GM18507 (cell line): ENCODE measurements at places on chromosomes 5 and 9.

DNA sequence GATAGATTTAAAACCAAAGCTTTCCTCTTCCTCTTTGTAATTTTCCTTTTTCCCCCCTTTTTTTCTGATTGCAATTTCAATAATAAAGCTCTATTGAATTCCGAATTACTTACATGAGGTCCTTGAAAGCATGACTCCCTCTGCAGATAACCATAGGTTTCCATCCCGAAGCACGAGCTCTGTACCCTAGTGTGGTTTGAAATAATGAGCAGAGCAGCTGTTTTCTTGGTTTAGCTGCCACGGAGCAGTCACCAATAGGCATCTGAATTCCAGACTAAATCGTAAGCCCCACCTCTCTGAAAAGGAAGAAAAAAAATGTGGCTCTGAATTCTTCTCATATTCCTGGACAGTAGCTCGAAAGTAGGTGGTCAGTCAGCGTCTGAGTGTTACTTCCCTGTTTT lies 18.5 kb upstream of the GNE start:
- no peak for DNase-seq

DNA sequence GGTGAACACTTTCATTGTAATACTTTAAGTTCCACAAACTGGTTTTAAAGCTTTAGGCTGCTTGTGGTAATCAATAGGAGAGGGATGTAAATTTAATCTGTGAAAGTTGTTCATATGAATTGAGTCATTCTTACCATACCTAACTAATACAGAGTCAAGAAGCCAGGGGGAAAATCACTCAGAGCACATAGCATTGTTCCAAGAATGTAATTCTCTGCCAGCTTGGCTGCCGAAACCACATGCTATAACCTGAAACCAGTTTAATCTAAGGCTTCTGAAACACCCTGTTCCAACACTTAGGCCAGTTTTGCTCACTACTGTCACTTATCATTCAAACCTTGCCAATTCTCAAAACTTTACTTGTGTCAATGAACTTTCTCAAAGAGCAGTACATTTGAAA lies 528.8 kb upstream of the GRAMD2B start:
- no peak for DNase-seq

GRCh38 chr5:89313804-89314588 lies 431.0 kb upstream of the MEF2C start:
- DNase-seq = peak; percentile 14

GRCh38 chr5:156019571-156020180 lies 307.3 kb upstream of the SGCD start:
- no peak for DNase-seq

DNA sequence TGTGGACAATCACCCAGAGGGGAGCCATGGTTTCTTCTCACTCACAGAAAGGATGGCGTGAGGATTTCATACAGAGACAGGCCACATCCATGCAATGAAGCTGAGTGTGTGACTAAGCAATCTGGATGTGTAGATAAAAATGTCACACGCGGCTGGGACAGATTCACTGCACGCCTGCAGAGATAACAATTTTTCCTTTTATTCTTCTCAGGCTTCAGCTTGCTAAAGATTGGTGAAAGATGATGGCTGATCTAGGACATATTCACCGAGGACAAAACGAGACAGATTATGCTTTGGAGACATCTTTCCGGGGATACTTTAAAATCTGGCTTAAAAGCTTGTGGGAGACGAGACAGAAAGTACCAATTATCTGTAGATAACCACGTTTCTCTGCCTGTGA lies 313.9 kb upstream of the TRPC7 start:
- no peak for DNase-seq

- no peak for DNase-seq
These were observed 183.9 kb upstream of the ZNF618 start for GRCh38 chr9:113692256-113692655.

DNA sequence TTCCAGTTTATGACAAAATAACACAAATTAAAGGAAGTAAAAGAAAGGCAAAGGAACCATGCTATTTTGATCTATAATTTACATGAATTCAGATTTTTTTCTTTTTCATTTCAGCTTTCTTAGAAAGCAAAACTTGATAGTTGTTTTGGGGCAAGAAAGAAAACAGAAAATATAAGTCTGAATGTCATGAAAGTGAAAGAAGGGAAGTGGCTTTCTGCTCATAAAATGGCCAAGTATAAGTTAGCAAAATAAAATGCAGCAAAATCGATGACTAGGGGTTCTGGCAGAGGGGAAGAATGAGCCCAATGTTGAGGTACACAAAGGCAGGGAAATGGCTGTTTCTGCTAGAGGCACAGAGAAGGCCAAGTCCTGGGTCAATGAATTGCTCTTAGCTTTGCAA lies 3.0 kb upstream of the IFNW1 start:
- DNase-seq = no peak

DNA sequence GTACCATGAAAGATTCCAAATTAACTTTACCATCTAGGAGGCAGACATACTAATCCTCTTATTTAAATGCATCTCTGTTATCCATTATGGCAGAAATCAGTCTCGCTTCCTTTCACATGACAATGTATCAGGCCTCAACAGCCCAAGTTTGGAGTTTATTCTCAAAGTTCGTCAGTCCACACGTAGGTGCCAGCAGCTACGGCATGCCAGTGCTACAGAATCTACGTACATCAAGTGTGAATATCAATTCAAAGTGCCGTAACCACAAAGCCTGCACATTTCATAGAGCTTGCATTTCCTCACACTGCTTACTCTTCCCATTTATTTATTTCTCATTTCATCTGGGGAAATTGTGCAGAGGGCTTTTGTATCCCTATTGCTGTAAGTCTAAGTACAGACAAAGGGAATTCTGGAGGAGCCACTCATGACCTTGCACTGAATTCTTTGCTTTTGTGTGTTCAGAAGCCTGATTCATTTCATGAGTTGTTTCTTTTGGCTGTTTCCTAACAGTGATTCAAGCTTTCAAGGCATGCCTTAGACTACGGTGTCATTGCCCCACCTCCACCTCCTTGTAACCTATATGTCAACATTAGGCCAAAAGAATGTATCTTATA lies 10.0 kb downstream of the ENC1 start:
- DNase-seq = no peak

DNA sequence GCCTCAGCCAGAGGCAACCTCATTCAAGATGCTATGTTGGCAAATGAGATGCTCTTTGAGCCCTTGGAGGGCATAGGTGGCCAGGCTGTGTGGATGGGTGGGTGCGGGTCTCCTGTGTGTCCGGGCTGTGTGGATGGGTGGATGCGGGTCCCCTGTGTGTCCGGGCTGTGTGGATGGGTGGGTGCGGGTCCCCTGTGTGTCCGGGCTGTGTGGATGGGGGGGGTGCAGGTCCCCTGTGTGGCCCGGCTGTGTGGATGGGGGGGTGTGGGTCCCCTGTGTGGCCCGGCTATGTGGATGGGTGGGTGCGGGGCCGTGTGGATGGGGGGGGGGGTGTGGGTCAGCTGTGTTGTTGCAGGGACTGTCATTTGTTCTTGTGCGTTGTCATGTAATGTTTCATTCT lies 136.6 kb upstream of the COL5A1 start:
- no peak for DNase-seq

DNA sequence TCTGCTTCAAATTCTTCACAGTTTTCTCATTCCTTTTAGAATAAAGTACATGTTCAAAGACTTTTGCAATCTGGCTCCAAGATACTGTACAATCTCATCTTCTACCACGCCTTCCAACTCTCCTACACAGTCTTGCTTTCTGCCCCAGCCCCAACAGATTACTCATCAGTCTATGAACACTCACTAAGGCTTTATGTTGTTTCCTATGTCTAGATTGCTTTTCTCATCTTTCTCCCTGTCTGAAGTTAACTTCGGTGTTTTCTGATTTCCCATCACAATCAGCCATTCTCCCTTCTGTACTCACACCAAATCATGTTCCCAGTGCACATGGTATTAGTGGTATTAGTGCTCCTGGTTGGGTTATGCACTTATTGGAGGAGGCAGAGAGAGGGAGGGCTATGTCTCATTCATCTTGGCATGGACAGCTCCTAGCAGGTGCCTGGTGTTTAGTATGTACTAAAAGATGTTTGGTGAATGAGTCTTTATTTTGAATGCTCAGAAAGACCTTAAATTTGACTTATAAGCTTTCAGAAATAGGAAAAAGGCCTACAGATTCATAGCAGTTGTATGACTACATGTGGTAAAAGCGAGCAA lies 44.0 kb upstream of the ZNF608 start:
- no peak for DNase-seq

DNA sequence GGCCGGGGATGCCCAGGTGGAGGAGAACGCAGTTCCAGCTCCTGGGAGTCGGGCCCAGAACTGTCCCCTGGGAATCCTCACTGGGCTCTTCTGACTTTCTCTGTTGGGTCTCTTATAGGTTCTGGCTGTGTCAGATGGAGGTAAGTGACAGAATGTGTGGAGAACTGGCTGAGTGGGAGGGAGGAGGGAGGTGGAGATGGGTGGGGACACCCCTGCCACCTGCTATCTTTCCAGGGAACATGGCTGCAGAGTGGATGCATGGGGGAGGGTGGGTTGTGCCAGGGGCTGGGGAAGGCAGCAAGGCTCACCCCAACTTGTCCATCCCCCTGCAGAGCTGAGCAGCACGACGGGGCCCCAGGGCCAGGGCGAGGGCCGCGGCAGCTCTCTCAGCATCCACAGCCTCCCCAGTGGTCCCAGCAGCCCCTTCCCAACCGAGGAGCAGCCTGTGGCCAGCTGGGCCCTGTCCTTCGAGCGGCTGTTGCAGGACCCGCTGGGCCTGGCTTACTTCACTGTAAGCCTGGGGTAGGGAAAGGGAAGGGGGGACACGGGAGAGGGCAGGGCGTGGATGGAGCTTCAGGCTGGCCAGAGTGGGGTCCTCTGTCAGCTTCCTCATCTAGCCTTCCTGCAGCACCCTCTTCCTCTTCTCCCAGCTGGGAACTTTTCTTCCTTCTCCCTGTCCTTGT lies 8.3 kb downstream of the RGS14 start:
- no peak for DNase-seq

DNA sequence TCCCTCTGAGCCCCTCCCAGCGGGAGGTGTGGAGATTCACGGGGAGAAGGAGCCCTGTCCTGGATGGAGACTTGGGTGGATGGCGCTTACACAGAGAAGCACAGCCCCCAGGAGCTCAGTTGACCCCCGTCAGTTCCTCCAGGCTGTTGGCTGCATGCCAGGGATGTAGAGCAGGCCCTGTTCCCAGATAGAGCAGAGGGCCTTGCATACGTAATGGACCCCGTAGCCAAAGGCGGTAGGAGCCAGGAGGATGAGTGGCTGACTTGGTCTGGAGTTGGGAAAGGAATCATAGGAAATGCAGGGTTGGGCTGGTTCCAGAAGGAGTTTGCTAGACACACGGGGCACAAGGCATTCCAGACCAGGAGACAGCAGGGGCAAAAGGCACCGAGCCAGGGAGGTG lies 2.5 kb downstream of the PMPCA start:
- DNase-seq = no peak

- no peak for DNase-seq
These were observed 121.6 kb upstream of the ADAMTS16 start for GRCh38 chr5:5018578-5018970.

DNA sequence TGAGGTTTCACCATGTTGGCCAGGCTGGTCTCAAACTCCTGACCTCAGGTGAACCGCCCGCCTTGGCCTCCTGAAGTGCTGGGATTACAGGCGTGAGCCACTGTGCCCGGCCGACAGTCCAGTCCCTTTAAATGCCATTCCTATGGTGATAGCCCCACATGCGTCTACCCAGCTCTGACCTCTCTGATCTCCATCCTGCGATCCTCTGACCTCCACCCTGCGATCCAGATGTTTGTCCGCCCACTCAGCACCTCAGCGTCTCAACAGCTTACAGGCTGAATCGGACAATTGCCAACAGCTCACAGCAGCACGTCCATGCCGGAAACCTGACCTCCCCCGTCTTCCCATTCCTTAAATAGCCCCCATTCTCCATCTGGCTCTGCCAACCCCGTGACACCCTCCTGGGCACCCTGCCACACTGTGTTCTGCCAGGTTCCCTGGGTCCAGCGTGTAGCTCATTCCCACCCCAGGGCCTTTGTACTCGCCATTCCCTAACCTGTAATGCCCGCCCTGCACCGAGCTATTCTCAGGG lies 44.0 kb upstream of the RNU6ATAC start:
- DNase-seq = no peak

DNA sequence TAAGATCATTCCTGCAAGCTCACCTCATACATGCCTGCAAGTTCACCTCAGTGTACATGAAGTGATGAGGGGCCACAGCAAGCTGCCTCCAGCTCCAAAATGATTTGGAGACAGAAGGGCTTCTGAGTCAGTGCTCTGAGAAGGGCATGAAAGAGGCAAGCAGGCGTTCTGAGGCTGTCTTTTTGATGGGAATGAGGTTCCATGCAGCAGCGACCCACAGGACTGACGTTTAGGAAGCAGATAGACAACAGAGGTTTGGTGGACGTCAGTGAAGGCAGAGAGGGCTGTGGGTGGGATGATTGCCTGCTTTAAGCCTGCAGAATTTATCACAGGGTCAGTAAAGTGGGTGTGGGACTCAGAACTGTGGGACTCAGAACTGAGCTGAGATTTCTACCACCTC lies 8.9 kb upstream of the SMIM32 start:
- DNase-seq = no peak

DNA sequence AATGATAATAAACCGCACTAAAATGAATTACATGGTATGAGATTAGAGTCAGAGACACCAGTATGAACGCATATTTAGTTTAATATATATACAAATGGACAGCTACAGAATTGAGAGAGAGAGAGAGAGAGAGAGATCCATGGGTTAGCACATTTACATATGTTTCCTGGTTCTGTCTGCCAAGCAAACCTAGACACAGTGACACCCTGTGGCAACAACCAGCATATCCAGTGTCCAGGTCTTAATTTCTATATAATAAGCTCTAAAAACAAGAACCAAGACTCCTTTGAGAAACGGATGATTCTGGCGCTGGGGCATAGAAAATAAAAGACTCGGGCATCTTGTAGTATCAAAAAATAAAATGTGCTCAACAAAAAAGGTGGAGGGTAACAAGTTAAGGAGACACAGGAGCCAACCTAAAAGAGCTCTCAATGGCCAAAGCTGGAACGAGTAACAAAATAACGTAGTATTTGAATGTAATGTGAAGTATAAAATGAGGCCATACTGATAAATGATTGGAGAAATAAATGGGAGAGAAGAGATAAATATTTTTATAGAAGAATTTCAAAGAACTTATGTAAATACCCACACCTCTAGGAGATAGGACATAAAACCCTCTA lies 84.5 kb downstream of the RFX3 start:
- DNase-seq = peak; percentile 14

DNA sequence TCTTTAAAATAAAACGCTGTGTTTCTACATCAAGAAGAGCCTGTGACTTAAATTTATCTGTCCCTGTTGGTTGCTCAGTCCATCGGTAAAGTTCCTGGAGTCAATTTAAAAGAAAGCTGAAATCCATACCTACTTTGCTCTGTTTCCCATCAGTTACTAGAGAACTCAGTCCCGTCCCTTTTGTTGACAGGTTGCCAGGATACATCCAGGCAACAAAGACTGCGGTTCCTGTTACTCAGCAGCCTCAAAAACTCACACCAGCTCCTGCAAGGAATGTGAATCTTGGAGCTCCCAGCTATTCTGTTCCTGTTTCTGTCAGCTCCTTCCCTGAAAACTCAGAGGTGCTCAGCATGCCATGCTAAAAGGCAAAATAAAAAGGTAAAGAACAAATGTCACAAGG lies at the start of gene ZNF474:
ZNF474 (plus strand) TSS at position 241 of the 400 bp plus-strand sequence. CDS start 22,445 bp downstream, outside the sequence.
- DNase-seq = no peak

GRCh38 chr9:93891050-93891449 lies 64.1 kb downstream of the BARX1 start:
- DNase-seq = no peak

GRCh38 chr5:134000091-134000511 lies 4.7 kb downstream of the VDAC1 start:
- DNase-seq = no peak

- no peak for DNase-seq
These were observed 102.7 kb downstream of the TMEM215 start for GRCh38 chr9:32886021-32886420.

- no peak for DNase-seq
These were observed 415.2 kb upstream of the TRPC7 start for GRCh38 chr5:136780518-136780917.
